ENCODE measurements at places on chromosomes 12 and 14.

DNA sequence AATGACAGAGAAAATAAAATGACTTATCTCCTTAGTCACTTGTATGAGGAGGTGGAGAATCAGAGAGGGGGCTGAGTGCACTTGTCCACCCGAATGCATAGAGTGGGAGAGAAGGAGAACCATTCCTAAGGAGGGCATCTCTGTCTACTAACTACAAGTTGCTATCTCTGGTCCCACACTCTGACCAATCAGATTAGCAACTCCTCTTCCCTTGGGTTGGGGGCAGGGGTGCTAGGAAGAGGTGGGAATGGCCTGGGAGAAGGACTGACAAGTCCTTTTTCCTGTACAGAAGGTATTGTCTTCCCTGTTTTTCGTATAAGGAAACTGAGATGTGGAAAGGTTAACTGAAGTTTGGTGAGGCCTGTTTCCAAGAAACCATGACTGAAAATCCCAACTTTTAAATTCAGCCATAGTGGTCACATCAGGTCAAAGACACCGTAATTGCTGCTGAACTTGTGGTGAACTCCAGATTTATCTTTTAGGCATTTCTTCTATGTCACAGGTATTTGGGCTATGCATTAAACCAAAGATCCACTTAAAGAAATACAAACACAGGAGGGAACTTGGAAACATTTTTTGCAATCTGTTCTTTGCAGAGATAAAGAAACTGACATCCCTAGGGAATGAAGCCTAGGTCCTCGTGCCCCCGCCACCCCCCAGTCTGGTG lies 207.8 kb downstream of the CRADD start:
- DNase-seq = no peak

- no peak for DNase-seq
Observed at GRCh38 chr12:13935169-13935568, 46.2 kb downstream of the GRIN2B start.

DNA sequence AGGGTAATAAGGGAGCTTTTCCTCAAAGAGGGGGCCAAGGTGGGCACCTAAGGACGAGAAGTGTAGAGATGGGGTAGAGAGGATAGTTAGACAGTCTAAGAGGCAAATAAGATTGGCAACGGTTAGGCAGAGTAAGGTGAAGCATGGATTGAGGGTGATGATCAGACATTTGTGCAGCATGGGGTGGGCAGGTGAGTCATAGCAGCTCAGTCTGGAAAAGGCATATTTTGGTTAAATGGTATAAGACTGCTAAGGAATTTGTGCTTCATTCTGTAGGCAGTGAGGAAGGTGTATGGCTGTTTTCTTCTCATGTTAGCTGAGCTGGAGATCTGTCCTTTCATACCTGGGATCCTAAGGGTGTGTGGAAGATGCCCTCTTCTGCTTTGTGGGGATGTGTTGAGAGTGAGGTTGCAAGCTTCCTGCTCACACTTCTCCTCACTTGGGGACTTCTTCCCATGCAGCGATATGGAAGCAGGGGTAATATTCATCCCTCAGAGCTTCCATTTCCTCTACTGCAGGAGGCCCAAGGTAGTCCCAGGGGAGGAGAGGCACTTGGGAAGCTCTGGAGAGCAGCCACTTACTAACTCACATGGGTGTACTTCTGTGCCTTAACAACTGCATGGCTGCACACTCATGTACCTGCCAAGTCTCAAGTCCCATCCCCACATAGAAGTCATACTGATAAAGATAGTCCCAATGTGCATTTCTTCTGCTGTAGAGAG lies 28.9 kb downstream of the GSG1 start:
- DNase-seq = no peak

GRCh38 chr12:2338991-2339431 lies 286.2 kb downstream of the CACNA1C start:
- DNase-seq = no peak

DNA sequence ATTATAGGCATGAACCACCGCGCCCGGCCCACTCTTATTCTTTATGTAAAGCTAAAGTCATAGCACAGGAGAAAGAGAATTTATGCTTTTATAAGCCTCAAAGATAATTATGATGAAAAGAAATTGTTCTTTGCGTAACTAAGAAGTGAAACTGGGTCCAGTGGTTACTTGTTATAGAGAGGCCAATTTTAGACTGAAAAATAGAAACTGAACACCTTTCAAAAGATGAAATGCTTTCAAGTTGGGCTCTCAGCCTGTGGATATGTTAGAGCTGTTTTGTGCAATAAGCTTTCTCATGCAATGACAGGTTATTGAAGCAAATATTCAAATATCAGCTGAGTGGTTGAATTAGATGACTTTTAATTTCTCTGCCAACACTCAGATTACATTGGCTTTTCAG lies 7.9 kb downstream of the TMEM253 start:
- no peak for DNase-seq

GRCh38 chr14:93132472-93133065 lies 16.8 kb upstream of the ITPK1 start:
- peak; percentile 27 for DNase-seq

- no peak for DNase-seq
Observed at GRCh38 chr12:105085501-105085900, 1.2 kb upstream of the ALDH1L2 start.

- no peak for DNase-seq
Observed at GRCh38 chr14:101504096-101504948, 57.0 kb upstream of the DIO3 start.

GRCh38 chr14:90585106-90585505 lies 188.3 kb downstream of the CALM1 start:
- DNase-seq = no peak

- no peak for DNase-seq
Observed at GRCh38 chr14:100651999-100652508, 64.8 kb upstream of the BEGAIN start.

GRCh38 chr12:19498099-19498498 lies 58.8 kb downstream of the AEBP2 start:
- DNase-seq = no peak

DNA sequence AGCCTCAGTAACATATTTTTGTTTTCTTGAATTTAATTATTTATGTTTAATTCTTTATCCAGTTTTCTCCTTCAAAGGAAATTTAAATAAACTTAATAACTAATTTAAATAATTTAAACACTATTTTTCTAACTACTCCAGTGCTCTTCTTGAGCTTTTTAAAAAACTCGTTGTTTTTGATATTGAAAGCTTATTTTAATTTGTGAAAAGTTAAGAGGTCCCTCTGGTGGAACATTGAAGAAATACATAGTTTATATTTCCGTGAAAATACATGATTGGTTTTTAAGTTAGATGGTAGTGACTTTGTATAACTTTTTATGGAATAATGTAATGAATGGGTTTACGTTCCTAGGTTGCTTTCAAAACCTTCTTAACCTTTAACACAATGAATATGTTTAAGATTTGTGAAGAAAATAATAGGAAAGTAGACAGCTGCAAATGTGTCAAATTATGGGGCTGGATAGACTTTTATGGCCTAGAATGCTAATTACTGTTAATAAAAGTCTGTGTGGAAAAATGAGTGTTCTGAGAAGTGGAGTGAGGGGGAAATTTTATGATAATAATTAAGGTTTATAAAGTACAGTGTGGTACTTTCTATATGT lies 45.9 kb upstream of the MSRB3 start:
- no peak for DNase-seq

DNA sequence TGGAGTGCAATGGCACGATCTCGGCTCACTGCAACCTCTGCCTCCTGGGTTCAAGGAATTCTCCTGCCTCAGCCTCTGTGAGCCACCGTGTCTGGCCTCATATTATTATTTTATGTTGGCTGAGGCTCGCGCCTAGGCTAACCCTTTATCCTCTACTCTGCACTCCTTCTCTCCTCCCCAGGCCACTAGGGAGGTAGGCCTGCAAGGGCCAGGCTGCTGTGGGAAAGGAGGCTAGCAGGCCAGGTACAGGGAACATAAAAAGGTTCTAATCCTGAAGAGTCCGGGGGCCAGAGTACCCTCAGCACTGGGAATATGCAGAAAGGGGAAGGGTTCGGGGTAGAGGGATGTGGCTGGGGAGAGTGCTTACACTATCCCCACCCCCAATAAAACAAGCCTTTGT lies 14.9 kb downstream of the PKP2 start:
- DNase-seq = no peak

GRCh38 chr12:117684471-117684870 lies 284.3 kb downstream of the KSR2 start:
- no peak for DNase-seq

GRCh38 chr14:68377459-68377858 lies 415.4 kb downstream of the ZFP36L1 start:
- DNase-seq = peak; percentile 34

GRCh38 chr14:53663709-53664108 lies 292.9 kb downstream of the BMP4 start:
- DNase-seq = peak; percentile 47

DNA sequence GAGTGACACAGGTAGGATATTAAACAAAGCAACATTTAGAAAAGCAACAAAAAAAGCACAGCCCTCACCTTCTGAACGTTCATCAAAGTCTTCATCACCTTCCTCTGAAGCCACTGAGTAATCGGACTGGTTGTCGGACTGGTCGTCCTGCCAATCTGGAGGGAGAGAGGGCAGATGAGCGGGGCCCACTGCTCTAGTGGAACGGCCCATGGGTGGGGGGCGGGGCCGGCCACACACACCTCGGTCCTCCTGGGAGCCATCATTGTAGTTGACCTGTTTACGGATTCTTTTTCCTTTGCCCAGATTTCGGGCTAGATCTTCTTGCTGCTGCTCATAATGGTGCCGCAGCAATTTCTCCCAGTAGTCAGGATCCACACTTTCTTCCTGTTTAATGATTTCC lies 14.9 kb upstream of the NOP2 start:
- no peak for DNase-seq

DNA sequence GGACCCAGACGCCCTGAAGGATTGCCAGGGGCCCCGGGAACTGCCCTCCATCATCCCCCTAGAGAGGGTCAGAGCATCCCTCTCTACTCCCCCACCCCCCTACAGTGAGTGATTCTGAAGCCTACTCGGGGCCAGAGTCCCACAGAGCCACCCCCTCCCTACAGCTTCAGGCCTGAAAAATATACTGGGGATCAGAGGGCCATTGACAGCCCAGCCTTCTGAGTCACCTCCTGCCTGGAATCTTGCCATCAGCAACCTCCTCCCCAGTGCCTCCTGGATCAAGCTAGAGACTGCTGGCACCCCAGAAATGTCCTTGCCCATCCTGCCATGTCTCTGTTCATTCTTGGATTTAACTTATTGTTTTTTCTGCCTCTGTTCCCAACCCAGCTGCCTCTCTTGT lies 21.7 kb upstream of the MIA2 start:
- no peak for DNase-seq

DNA sequence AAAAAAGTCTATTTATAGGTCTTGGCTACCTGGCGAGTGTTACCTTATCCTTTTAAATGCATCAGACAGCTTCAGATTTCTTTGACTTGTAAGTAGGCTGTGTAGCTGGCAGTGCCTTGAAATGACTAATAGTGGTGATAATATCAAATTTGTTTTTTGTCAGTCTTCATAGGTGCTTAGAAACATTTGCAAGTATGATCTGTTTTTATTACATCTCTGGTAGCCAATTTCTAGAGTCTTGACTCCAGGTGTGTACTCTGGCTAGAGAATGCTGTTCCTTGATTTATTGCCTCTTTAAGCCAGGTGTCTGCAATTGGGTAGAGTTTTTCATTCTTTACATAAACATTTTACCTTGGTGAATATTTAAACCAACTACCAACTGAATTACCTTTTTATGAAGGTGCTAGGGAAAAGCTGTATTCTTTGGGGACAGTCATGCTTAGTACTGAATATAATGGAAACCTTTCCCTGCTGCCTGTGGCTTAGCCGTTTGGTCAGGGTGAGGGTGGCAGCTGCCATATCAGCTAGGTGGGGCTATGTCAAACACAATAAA lies 32.6 kb downstream of the MLXIP start:
- peak; percentile 7 for DNase-seq

DNA sequence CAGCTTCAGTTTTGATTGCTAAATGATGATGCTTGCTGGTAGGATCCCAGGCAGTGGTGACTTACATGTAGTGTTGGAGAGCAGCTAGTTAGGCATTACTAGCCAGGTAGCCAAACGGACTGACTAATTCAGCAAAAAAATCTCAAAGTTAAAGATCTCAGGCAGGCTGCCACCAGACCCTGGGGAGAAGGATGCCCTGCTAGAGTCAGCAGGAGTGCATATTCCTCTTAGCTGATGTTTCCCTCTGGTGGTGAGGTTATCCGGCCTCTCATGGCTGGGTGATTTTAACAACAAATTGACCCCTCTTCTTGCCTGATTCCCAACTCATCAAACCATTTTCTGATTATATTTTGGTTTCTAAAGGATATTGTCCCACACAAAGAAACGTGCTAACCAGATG lies 2.8 kb downstream of the EFS start:
- no peak for DNase-seq

GRCh38 chr14:61119006-61119405 lies 138.0 kb downstream of the SLC38A6 start:
- DNase-seq = no peak

DNA sequence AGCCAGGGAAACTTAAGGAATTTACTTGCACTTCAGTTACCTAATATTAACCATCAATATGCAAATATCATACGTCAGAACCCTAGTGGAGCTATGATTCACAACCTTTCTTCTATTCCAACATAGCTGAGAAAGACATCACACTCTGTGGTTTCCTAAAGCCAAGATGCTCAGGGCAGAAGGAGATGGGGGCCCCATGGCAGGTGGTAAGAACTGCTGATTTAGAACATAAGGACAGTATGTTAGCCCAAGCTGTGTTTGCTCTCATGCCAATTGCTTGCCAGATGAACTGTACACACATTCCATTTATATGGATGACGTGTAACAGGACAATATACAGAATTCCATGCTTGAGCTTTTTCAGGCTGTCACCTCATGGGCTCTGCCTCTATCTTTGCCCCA lies 34.6 kb downstream of the HECTD4 start:
- DNase-seq = peak; percentile 25

DNA sequence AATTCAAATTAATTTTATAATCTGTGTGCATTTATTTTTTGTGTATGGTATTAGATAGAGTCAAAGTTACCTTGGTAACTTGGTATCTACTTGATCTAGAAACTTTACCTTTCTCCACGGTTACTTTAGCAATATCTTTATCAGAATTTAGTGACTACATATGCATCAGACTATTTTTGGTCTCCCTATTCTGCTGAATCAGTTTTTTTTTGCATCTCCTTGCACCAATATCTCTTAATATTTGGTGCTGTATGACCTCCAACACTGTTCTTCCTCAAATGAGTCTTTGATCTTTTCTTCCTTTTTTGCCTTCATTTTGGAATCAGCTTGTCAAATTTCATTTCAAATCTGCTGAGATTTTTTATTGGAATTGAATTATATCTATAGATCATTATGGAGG lies 828.2 kb upstream of the FOXG1 start:
- DNase-seq = no peak

- DNase-seq = no peak
Observed at GRCh38 chr14:91831337-91831736, 36.0 kb downstream of the TC2N start.

- no peak for DNase-seq
Observed at GRCh38 chr12:19474147-19474546, 34.9 kb downstream of the AEBP2 start.

DNA sequence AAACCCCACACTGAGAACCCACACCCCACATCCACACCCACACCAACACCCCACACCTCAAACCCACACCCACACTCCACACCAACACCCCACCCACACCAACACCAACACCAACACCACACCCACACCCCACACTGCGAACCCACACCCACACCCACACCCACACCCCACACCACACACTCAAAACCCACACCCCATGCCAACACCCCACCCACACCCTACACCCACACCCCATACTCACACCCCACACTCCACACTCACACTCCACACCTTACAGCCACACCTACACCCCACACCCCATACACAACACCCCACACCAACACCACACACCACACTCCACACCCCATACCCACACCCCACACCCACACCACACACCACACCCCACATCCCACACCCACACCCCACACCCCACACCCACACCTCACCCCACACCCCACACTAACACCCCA lies 38.0 kb downstream of the TMEM120B start:
- no peak for DNase-seq
